ENCODE measurements at places on chromosomes 12 and 14. TPM values are rescaled to one million over a fixed set of nuclear protein-coding genes. Genes with fewer than 3 reads are reported as not detected.
A peak's percentile ranks its signal among the peaks of the same experiment; 100 is the strongest.

- DNase-seq = peak; percentile 55
Measured at GRCh38 chr14:104973135-104973384, 5.1 kb downstream of the AHNAK2 start.

DNA sequence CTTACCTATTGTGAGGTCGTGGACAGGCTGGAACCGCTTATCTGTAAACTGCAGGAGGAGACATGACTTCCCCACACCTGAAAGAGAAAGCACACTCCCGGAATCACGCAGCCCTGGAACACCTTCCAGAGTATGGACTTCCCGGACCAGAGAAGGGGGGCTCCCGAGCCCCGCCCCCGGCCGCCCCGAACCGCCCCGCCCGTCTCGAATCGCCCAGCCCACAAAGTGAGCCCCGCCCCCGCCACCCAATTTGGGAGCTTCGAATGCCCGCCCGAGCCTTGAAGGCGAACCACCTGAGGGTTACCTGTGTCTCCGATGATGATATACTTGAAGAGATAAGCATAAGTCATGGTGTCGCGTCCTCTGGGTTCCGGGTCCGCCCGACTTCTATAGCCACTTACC lies 235 bp downstream of the RAB2B start:
- DNase-seq = no peak

The CAPZA3 gene
- total RNA-seq = not detected

GRCh38 chr12:99427104-99427503 lies 220.4 kb upstream of the GARIN6 start:
- DNase-seq = no peak

GRCh38 chr14:55243813-55244212 lies 27.4 kb upstream of the FBXO34 start:
- no peak for DNase-seq

The TAPBPL gene
- total RNA-seq = 1.4 TPM
